ENCODE measurements at places on chromosomes 7 and 10. TPM values are rescaled to one million over a fixed set of nuclear protein-coding genes. Genes with fewer than 3 reads are reported as not detected.

The ETV1 gene
- 3.2 TPM for total RNA-seq

The MEPCE gene
- total RNA-seq: 42.4 TPM

The CFAP69 gene
- 2.2 TPM for total RNA-seq

The OR13A1 gene
- not detected for total RNA-seq

The CTAGE4 gene
- total RNA-seq: not detected

Data from A549 treated with ZK216348 at 1 μM for 4 hours (cell line).